LoVo (cell line): ENCODE measurements at places on chromosomes 3 and 15.

- no peak for DNase-seq
These were observed 99.3 kb upstream of the ZBED2 start for GRCh38 chr3:111694471-111694870.

DNA sequence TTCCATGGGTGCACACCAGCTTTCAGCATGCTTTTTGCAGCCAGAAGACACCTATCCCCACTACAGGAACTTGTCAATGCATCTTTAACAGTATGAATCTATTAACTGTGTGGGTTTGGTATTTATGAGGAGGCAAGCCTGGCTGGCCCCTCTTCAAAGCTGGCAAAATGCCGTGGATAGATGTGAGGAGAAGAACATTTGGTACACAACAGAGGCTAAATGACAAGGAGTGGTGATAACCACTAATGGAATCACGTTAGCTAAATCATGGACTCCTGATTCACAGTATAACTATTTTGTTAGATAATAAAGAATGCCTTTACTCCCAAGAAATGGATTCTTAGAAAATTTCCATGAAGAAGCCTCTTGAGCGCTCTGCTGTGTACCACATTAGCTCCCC, 187.2 kb downstream of the CLSTN2 start:
- DNase-seq, result no peak

DNA sequence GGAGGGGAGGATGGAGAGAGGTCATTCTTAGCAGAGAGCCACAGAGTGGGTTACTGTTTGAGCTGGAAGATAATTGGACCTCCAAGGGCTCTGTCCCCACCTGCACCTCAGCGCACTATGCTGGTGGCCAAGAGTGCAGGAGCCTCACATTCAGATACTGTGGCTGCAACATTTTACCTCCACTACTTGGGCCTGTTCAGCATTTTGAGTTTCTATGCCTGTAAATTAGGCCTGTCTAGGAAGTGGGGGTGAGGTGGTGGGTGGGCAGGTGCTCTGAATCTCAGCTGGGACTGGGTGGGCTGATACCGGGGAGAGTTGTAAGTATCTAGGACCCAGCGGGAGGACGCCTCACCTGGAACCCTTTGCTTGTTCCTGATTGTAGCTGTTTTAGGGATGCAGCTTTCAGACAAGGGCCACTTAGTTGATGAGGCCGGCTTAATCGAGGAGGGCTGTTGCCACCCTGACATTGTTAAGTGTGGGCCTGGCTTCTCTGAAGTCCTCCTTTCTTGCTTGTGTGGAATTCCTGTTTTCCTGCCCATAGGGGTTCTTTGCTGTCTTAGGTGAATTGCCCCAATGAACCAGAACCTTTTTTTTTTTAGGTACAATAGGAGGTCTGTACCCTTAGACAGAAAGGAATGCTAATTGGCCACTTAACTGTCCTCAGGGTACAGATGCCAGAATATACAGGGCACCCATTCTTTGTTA, 83.8 kb downstream of the SMAD3 start:
- DNase-seq, result no peak

GRCh38 chr15:52134502-52135144, 22.0 kb upstream of the BCL2L10 start:
- DNase-seq, result no peak

DNA sequence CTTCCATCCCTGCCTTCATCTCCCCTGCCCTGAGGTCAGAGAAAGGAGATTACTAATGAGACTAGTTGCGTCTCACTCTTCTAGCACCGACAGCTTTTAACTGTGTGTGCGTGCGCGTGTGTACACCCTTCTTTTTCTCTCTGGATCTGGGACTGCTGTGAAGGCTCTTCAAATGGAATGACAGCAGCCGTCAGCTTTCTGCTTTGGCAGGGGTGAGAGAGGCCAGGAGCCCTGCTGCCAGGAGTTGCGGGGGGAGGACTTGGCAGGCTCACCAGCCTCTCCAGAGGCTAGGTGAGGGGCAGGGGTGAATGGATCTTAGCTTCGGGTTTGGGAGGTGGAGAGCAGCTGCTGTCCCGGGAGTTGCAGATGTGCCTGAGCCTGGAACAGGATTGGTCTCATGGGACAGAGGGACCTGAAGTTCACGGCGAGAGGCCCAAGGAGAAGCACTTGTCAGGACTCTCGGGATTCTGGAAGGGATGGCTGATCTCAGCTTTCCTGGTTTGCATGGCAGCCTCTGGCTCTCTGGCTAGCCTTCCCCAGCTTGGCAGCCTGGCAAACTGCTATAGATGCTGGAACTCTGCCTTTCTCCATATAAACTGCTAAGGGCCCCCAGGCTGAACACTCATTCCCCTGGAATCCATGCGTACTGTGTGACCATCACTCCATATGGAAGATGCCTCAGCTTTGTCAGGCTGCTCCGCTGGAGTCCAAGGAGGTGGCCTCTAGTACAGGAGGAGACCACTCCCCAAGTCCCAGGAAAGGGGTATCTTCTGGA, 16.6 kb downstream of the TEX264 start:
- DNase-seq, result no peak

GRCh38 chr3:114595522-114596028, 301.7 kb downstream of the TIGIT start:
- DNase-seq, result no peak

GRCh38 chr3:84165328-84165727, 793.5 kb upstream of the CADM2 start:
- DNase-seq, result no peak

DNA sequence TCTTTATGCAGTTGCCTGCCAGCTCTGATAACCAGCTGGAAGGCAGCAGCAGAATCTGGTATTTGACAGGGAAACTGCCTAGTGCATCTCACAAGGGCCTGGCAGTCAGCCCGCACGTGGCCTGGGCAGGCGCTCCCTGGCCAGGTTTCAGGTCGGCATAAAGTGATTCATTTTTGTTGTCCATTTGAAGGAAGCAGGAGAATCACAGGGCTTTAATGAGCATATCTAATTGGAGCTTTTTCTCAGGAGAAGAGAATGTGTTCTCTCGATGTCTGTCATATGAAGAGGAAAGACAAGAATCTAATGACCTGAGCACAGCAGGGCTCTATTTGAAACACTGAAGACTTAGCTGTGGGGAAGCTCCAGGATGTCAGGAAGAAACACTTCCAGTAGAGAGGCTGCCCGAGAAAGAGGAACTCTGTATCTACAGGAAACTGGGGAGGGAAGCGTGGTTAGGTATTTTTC, 98.8 kb upstream of the MB21D2 start:
- DNase-seq, result peak; percentile 42

DNA sequence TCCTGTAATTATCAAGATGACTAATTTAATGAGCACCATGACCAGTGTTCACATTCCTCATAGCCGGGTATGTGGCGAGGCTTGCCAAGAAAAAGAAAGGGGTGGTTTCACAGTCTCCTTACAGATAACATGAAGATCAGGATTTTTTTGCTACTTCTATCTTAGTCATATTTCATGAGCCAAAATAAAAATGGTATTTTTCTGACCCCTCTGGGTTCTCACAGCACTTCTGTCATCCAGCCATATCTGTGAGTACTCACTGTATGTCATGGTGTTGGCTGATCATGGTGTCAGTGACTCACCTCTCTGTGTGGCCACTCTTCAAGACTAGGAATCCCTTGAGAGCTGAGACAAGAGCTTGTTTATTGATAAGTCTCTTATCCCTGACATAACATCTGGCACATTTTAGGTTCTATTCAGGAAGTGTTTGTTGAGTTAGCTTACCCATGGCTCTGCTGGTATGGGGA, 130.5 kb upstream of the LMCD1 start:
- DNase-seq, result no peak

DNA sequence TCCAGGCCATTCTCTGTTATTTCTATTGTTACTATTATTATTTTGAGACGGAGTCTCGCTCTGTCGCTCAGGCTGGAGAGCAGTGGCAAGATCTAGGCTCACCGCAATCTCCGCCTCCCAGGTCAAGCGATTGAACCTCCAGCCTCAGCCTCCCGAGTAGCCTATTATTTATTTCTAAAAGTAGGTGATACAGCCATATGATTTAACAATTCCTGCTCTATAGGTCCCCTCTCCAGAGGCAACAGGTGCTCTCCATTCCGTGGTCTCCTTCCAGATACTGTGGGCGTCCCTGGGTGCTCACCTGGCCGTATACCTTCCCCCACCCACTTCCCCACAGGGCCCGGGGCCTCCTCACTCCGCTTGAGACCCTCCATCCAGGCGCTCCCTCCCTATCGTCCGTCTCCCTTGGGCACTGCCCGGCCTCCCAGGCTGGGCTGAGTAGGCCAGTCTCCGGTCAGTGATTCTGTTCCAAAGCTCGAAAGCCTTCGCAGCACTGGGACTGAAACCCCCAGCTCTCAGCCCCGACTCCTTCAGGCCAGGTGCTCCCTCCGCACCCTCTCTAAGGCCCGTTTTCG, 708 bp upstream of the PTPN23 start:
- no peak for DNase-seq

GRCh38 chr3:27910456-27910855, 188.3 kb upstream of the EOMES start:
- no peak for DNase-seq

GRCh38 chr3:60674870-60675269, 576.4 kb downstream of the FHIT start:
- no peak for DNase-seq

- DNase-seq, result no peak
These were observed 53.7 kb upstream of the TRAK1 start for GRCh38 chr3:42037318-42037945.

DNA sequence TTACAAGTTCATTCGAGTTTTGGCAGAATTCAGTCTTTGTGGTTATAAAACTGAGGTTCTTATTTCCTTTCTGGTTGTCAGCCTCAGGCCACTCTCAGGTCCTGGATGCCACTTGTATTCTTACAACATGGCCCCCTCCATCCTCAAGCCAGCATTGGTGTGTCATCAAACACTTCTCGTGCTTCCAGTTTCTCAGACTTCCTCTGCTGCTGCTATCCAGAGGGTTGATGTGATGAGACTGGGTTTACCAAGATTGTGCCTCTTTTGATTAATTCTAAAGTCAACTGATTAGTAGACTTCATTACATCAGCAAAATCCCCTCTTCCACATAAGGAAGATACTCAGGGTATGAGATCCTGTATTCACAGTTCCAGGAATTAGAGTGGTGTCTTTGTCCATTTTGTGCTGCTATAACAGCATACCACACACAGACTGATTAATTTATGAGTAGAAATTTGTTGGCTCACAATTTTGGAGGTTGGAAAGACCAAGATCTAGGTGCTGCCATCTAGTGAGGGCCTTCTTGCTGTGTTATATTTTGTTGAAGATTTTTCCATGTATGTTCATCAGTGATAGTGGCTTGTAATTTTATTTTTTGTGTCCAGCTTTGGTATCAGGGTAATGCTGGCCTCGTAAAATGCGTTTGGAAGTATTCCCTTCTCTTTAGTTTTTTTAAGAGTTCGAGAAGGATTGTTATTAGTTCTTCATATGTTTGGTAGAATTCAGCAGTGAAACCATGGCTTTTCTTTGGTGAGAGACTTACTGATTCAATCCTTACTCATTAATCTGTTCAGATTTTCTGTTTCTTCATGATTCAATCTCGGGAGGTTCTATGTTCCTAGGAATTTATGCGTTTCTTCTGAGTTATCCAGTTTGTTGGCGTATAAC, 11.1 kb downstream of the LRCH3 start:
- no peak for DNase-seq

- peak; percentile 27 for DNase-seq
These were observed 101.2 kb upstream of the MEX3B start for GRCh38 chr15:82146990-82147461.

- DNase-seq, result no peak
These were observed 1.5 kb upstream of the CACNA2D3 start for GRCh38 chr3:54120657-54121413.

- DNase-seq, result no peak
These were observed 120.9 kb downstream of the ZMAT3 start for GRCh38 chr3:178950676-178951075.

- DNase-seq, result peak; percentile 12
These were observed 19.6 kb upstream of the C3orf80 start for GRCh38 chr3:160205606-160206005.

GRCh38 chr3:62727536-62727935, 147.7 kb downstream of the CADPS start:
- DNase-seq, result no peak

DNA sequence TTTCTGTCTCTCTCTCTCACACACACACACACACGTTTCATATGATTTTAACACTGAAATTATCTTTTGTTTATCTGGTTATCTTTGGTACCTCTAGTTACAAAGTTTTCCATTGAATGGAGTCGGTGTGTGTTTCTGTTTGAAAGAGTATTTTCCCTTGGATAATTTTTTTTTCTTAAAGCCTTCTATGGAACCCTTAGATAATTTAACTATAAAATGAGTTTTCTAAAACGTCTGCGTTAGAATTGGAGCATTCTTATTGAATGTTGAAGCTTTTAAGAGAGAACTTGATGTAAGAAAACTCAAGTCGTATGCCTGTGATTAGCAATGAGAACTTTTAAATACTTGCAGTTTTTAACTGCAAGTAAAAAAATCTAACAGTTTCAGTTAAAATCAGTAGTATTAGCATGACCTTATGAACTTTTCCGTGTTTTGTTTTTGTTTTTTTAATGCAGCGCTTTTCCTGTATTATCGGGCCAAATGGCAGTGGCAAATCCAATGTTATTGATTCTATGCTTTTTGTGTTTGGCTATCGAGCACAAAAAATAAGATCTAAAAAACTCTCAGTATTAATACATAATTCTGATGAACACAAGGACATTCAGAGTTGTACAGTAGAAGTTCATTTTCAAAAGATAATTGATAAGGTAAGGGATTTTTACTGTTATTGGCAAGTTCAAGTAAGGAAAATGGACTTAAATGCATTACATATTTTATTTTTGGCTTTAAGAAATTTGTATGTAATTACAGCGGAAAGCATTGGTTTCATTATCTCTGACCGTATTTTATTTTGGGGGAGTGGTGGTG, 3.0 kb downstream of the SMC4 start:
- DNase-seq, result no peak

- no peak for DNase-seq
These were observed 59.4 kb downstream of the CLASP2 start for GRCh38 chr3:33658621-33658990.

DNA sequence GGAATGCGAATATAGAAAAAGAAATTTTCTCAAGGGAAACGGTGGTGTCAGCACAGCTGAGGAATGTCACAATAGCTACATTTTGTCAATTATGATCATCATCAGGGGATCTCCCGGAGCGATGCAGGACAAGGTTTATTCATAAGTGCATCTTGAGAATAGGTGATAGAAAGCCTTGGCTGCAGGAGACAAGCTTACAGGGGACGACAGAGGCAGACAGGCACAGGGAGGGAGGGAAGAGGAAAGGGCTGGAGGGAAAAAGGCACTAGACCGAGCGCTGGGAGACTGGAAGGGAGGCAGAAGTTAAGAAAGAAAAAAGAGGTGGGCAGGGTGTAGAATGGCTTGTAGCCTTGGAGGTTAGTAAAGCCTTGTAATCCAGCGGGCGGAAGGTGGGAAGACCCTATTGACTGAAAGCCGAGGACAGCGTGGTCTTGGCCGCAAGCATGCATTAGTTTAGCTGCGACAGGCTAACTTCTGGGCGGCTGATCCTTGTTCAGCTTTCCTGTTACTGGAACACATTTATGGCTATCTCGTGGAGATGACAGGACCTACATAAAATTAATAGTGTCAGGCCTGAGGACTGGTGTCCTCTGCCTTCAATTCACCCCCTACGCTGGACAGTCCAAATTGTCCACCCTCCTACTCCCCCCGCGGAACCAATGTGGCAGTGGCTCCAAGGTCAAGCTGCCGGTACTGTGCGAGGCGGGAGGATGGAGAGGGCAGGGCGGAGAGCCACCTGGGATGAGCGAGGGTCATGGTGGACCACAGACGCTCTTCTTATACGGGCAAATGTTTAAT, 1.4 kb upstream of the NECTIN3 start:
- no peak for DNase-seq

- DNase-seq, result no peak
These were observed 569.2 kb downstream of the UNC13C start for GRCh38 chr15:54547491-54547890.
